Stimulated activated CD4-positive, alpha-beta T cell treated with anti-CD3 and anti-CD28 coated beads, Interleukin-15, amount 100 ng/mL, for 1 hour (primary cell): ENCODE measurements at places on chromosomes 7 and 10.
A peak's percentile ranks its signal among the peaks of the same experiment; 100 is the strongest.

- no peak for DNase-seq
Measured at GRCh38 chr7:94556028-94556427, 46.4 kb downstream of the CASD1 start.

- DNase-seq: no peak
Measured at GRCh38 chr7:128055637-128056036, 24.4 kb upstream of the LRRC4 start.

GRCh38 chr7:90507692-90508091 is 38.3 kb downstream of the PTTG1IP2 start:
- DNase-seq: no peak

DNA sequence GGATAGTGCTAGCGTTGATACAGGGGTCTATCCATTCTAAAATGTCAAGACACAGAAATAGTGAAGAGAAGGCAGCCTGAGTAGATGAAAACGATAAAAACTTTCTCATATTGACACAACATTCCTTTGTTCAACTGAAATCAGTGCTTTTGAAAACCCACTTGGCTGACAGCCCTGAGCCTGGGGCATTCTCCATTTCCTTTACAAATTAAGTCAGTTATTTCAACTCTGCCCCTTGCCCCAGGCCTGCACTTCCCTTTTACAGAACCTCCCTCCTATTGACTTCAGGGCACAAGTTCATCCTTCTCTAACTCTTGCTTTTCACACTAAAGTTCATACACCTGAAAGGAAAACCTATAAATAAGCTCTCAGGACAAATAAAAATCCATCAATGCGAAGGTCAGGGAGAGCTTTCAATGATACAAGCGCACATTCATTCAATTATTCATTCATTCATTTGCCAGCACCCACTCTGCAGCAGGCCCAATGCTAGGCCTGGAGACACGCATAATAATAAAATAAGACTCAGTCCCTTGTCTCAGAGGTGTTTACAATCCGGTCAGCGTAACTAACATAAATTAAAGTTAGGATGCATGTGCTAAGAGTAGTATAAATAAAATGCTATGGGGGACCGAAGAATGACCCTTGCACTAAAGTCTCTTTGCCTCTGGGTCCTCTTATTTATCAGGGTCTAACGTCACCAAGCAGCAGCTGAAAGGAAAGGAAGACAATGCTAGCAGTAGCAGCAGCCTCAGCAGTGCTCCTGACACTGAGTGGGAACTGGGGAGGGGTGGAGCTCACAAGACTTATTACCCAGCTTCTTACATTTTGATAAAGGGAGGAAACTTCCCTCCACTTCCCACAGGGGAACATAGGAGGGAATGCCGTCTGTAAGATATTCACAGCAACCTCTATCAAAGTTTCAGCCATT is 134.8 kb downstream of the PDE1C start:
- DNase-seq: no peak

- no peak for DNase-seq
Measured at GRCh38 chr7:140054751-140055150, 8.0 kb downstream of the PARP12 start.

DNA sequence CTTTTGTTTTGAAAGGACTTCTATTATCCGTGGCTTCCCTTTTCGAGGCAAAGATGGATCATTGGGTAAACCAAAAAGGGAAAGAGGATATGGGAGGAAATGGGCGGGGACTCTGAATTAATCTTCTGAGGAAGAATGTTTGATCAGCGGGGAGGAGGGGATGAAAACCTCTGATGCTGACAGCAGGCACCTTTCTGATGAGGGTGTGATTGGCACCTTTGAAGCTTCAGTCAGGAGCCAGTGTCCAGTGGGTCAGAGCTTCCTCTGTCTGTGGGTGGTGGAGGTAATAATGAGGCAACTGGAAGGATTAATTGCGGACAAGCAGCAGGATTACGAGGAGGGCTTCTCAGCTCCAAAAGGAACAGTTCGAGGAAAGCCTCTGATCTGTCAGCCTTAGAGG is 877.6 kb downstream of the LRMDA start:
- no peak for DNase-seq

DNA sequence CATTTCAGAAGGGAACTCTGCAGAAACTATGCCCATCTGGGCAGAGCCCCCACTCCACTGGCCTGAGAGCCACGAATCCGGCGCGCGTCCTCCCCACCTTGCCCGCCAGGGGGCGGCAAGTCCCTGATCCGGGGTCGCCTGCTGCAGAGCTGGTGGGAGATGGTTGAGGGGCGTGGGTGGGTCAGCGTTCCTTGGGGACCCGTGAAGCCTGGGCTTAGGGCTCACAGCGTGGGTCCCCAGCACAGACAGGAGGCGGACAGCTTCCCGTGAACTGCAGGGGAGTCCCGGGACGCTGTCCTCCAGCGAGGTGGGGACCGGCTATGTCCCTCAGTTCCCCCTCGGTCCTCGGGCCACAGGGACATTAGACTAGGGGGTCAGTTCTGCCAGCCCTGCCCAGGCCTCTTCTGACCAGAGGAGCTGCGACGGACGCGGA is 585 bp upstream of the POP7 start:
- peak; percentile 71 for DNase-seq

- no peak for DNase-seq
Measured at GRCh38 chr7:157516311-157516710, 179.5 kb downstream of the DNAJB6 start.

GRCh38 chr7:129741743-129742213 is 130.3 kb downstream of the NRF1 start:
- no peak for DNase-seq

- DNase-seq: peak; percentile 50
Measured at GRCh38 chr7:48084727-48085432, 4.2 kb upstream of the UPP1 start.

GRCh38 chr7:91685544-91685943 is 195.0 kb downstream of the MTERF1 start:
- no peak for DNase-seq

DNA sequence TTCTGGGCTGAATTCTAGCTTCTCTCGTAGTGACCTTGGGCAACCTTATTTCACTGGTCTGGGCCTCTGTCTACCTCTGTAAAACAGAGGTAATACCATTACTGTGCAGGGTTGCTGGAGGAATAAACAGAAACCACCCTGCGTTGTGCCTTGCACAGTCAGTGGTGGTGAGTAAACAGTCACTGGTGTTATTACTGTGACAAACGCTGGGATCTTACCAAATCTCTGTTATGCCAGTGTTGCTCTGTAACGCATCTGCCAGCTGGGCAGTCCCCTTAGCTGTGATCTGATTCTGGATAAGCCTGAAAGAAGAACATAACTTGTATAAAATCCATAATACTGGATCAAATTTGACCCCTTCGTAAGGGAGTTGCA is 49.4 kb downstream of the NOD1 start:
- no peak for DNase-seq

DNA sequence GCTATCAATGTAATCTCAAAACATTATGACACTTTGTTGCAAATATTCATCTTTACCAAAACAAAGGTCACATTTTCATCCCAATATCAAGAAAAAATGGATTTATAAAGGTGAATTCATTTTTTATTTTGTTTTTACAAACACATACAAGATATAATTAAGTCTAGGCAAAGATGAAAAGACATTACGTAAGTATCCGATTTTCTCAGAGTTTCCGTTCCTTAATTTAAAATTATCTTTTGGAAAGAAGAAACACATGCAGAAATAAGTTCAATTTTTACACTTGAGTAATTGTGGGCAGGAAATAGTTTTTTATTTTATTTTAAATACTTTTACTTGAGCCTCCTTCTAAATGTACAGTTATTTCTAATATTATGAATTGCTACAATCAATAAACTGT is 24.6 kb downstream of the RTKN2 start:
- DNase-seq: no peak

- no peak for DNase-seq
Measured at GRCh38 chr7:120723465-120724385, 134.2 kb downstream of the TSPAN12 start.
